ENCODE measurements at places on chromosomes 6 and 20.
A peak's percentile ranks its signal among the peaks of the same experiment; 100 is the strongest.

DNA sequence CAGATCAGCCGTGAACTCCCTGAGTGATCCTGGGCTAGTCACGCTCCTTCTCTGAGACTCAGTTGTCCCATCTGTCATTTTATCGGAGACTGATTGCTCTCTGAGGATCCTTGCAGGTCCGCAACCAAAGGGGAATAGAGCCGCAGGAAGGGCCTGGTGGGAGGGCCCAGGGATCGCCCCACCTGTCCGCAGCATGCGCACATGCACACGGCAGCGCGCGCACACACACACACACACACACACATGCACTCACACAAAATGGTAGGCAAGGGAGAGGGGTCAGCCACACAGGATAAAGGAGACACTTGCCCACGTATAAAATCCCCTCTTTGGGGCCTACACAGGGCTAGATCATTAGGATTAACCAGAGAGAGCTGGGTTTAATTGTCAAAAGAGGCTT lies 95.6 kb upstream of the FOXP4 start:
- no peak for DNase-seq

GRCh38 chr20:33276303-33277113 lies 6.5 kb upstream of the BPIFB1 start:
- DNase-seq = peak; percentile 84

DNA sequence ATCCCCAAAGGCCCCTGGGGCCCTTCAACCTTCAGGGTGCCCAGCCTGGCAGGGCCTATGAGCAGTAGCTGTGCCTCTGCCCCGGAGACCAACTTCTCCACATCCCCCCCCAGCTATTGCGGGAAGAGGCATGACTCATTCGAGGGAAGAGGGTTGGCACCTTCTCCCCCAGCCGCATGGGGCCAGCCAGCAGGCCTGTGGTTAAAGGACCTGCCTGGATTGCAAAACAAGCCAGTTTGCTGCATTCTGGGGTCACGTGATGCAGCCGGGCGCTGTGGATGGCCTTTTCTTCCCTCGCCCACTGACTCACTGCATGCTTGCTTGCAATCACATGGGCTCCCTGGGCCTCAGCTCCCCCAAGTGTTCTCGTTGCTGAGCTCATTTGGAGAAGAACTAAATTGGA lies 182.5 kb downstream of the MAFB start:
- no peak for DNase-seq

DNA sequence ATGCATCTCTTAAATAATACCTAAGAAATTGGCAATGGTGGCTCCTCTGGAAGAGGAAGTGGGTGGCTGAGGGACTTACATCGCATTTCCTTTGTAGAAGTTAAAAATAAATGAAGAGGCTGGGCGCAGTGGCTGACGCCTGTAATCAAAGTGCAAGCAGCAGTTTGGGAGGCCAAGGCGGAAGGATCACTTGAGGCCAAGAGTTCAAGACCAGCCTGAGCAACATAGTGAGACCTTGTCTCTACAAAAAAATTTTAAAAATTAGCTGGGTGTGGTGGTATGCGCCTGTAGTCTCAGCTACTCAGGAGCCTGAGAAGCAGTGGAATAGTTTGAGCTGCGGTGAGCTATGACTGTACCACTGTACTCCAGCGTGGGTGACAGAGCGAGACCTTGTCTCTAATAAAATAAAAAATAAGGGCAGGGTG lies 12.2 kb upstream of the NCOA3 start:
- DNase-seq = no peak

- no peak for DNase-seq
Observed at GRCh38 chr6:30490026-30490876, 942 bp downstream of the HLA-E start.

DNA sequence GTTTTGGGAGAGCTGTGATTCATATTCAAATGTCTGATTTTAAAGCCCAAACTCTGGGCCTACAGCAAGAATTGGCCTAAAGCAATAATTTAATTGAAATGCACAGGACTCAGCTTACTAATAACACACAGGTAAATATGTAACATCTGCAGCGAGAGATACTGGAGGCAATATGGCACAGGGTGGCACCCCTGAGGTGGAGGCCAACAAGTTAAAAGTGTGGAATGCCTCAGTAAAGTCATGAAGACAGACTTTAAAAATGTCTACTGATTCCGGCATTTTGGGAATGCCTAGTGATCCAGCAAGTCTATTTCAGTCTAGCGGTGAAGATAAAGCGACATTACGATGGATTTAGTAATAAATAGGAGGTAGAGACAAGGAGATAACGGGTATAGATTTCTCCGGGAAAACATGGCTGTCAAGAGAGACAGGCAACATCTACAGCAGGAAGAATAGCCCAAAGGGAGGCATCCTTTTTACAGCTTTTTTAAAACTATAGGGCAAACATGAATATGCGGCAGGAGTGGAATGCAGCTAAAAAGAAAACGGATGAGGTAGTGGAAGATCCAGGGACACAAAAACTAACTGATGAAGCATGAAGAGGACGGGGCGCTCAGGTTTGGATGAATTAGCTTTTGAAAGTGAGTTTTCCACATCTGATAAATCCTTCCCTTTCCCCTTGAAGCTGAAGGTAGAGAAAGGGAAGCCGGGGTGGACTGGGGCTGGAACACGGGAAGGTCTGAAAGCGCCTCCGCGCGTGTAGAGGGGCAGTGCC lies 1.2 kb downstream of the NANP start:
- DNase-seq = no peak

DNA sequence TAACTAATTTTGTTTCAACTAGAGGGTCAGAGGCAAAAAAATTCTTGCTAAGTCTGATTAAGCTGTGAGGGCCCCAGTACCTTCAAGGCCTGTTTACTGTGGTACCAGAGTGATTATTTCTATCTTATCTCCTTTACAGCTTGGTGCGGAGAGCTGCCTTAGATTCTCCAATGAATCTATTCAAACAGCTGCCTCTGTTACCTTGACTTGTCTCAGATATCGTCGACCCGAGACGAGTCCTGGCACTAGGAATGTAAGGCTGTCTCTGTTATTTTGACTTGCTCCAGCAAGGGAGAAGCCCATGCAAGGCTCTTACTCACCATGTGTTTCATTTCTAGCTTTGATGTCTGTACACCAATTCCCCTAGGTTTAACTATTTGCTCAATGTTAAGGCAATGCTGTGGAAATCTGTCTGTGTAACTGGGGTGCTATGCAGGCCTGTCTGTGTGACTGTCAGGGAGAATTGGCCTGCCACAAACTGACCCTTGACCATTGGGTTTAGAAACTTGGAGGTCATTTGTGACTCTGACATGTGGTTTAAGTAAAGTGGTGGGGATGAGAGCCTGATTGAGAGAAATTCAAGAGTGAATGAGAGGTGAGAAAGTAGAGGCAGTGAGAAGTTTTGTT lies 10.4 kb upstream of the FKBPL start:
- DNase-seq = no peak

DNA sequence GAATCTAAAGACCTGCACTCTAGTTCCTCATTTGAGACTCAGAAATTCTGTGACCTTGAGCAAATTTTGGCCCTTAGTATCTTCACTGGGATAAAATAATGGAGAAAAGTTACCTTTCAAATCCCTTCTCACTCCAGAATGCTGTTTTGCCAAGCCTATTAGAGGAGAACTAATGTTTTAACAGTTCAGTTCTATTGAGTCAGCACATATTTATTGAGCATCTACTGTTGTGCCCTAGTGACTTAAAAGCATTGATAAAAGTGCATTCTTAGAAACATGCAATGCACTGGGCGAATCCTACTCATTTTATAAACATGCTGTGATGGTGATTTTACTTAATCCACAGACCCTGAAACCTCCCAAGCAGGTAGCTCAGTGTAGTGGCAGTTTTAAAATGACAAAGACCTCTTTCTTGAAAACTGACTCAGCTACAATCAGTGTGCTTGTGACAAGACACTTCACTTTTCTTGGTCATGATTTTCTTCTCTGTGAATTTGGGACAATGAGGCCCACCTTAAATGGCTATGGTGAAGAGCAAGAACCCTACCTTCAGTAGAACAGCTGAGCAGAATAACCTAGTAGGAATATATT lies 312.0 kb downstream of the ALDH8A1 start:
- no peak for DNase-seq

DNA sequence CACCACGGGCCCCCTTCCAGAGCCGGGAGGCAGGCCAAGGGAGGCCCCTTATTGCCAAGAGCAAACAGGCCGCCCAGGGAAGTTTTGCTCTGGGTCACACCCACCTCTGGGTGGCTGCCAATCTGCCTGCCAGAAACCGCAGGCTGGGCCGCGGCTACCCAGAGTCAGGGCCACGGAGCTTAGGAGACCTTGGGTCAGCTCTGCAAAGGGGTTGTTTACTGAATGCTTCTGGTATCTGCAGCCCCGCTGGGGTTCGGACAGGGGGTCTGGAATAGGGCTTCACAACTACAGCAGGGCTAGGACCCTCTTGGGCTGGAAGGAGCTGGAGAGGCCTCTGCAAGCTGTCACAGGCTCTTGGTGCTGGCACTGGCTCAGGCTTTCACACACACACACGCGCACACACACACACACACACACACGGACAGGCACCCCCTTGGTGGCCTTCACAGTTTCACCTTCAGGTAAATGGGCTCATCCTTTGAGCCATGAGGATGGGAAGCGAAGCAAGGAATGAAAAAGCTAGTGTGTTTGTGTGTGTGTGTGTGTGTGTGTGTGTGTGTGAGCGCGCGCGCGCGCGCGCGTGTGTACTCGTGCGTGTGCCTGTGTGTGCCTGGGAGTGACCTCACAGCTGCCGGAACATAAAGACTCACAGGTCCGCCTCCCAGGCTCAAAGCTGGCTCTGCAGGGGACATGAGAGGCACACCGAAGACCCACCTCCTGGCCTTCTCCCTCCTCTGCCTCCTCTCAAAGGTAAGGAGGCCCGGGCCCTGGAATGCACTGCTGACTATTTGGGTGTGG lies at the start of gene CCN5:
TSS of gene CCN5 (plus strand) at position 669 of the 798 bp plus-strand sequence. CDS start at position 691, 22 bp downstream.
- no peak for DNase-seq
